ENCODE measurements at places on chromosomes 3 and 15.

- peak; percentile 39 for DNase-seq
Observed at GRCh38 chr15:49495993-49496753, 73.1 kb downstream of the FGF7 start.

- DNase-seq: no peak
Observed at GRCh38 chr3:134824791-134825190, 29.7 kb downstream of the EPHB1 start.

DNA sequence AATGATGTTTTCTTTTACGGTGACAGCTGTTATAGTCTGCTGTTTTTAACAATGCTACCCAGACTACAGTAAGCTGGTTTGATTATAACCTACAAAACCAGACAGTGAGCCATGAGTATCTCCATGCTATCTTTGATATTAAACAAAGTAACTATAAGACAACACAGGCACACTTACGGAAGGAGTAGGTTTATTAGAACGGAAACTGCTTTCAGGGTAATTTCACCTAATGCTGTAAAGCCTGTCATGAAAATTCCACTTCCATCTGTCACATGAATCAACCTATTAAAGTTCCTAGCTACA lies 33.0 kb downstream of the VPS13C start:
- no peak for DNase-seq

- no peak for DNase-seq
Observed at GRCh38 chr15:100050877-100051786, 290.6 kb downstream of the ADAMTS17 start.

GRCh38 chr15:99744142-99744541 lies 10.9 kb upstream of the LYSMD4 start:
- no peak for DNase-seq

- DNase-seq: peak; percentile 68
Observed at GRCh38 chr3:72145506-72146380, 360.8 kb upstream of the PROK2 start.

- DNase-seq: peak; percentile 26
Observed at GRCh38 chr15:77568973-77569728, 63.6 kb downstream of the LINGO1 start.
